ENCODE measurements at places on chromosomes 3 and 15.

GRCh38 chr3:186100398-186100797 lies 8.5 kb downstream of the ETV5 start:
- no peak for DNase-seq

DNA sequence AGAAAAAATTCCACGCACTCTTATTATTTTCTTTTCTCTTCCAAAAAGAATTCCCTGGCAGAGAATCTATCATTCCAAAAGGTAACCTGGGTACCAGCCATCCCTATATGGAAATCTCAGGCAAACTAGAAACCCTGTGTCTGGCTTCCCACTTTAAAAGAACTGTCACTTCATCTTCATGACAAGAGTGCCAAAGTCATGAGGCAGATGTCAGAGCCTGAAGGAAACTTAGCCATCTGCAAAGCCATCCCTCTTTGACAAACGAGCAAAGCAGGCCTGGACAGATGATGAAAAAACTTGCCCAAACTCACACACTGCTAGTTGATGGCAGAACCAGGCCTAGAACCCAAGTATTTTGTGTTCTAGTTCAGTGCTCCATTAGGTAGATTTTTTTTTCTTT lies 15.9 kb downstream of the SSR3 start:
- DNase-seq = no peak

DNA sequence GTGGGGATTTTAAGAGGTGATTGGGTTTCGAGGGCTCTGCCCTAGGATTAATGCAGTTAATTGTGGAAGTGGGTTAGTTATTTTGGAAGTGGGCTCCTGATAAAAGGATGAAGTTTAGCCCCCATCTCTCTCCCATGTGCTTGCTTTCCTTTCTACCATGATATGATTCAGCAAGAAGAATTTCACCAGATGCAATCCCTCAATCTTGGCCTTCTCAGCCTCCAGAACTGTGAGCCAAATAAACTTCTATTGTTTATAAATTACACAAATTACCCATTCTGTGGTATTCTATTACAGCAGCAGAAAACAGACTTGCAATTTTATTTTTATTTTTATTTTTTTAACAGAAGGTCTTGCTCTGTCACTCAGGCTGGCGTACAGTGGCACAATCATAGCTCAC lies 27.3 kb upstream of the UBE2E1 start:
- DNase-seq = no peak

GRCh38 chr3:109072194-109072593 lies 45.7 kb downstream of the MORC1 start:
- DNase-seq = no peak

- no peak for DNase-seq
Observed at GRCh38 chr3:47444103-47444502, 31.6 kb downstream of the SCAP start.

DNA sequence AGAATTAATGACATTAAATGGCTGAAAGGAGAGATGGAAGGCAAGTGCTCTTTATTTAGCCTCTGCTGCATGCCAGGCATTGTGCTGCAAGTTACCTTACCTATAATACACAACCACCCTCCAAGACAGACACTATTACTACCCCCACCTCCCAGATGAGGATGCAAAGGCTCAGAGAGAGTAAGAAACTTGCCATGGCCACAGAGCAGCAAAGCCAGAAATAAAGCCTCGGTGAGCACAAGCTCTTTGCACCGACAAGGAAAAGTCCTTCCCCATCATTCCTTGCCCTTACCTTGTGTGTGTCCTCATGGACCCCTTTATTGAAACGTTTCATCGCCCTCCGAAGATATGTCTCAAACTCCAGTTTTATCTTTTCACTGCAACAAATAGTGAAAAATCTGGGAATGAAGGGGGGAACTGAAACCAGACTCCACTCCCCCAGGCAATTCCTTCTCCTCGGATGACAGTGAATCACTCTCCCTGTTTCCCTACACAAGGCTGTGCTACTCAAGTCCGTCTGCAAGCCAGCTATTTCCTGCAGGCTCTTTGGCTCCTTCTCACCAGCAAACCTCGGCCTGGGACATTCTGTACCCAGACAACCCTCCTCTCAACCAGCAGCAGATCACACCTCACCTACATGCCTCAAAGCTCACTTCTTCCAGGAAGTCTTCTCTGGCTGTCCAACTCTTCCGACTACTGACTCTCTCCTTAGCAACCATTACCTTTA lies 11.4 kb downstream of the XPC start:
- no peak for DNase-seq

GRCh38 chr3:99418709-99419108 lies 219.7 kb upstream of the COL8A1 start:
- no peak for DNase-seq

- no peak for DNase-seq
Observed at GRCh38 chr15:25805031-25805430, 58.1 kb downstream of the ATP10A start.
